ENCODE measurements at places on chromosomes 6 and 20.

DNA sequence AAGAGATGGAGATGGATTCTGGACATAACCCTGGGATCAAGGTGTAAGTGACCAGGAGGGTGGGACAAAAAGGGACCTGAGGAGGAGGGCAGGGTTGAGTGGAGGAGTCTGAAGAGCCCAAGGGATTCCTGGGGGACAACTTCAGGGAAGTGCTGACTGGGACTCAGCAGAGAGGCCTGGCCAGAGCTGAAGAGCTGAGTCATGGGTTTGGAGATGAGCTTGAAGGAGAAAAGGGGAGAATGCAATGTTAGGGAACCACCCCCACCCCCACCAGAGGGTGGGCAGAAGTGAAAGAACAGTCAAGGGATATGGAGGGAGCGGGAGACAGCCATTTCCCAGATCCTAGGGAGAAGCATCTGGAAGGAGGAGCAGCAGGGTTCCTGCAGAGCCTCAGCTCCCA, 55.2 kb downstream of the INSM1 start:
- DNase-seq: no peak

DNA sequence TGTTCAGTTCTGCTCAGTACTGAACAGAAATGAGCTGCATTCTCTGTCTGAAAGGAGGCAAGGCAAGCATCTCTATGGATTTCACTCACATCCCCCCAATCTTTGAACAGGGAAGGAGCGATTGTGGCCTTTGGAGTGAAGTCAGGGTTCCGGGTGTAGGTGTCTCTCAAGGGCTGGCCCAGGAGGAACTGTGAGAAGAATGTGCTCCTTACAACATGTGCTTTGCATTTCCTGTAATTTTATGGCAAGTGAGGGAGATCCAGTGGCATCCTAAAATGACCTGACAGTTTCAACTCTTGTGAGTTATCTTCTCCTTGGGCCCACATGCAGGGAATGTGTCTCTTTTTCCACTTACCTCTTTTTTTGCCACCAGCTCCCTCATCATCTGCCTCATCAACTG, 63.0 kb upstream of the RIN2 start:
- no peak for DNase-seq

DNA sequence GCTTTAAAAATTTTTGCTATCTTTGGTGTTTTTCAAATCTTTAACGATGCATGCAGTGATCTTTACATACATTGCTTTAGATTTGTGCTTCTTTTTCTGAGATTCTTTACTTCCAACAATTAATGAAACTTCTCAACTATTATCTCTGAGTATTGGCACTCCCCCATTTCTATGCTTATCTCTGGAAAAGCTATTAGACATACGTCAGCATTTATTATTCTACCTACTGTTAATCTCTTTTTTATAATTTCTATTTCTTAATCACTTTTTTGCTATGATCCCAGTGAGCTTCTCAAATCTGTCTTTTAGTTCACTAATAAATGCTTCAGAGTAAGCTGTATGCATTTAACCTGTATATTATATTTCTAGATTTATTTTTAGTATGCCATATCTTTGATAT, 264.2 kb upstream of the TFAP2D start:
- DNase-seq: no peak

DNA sequence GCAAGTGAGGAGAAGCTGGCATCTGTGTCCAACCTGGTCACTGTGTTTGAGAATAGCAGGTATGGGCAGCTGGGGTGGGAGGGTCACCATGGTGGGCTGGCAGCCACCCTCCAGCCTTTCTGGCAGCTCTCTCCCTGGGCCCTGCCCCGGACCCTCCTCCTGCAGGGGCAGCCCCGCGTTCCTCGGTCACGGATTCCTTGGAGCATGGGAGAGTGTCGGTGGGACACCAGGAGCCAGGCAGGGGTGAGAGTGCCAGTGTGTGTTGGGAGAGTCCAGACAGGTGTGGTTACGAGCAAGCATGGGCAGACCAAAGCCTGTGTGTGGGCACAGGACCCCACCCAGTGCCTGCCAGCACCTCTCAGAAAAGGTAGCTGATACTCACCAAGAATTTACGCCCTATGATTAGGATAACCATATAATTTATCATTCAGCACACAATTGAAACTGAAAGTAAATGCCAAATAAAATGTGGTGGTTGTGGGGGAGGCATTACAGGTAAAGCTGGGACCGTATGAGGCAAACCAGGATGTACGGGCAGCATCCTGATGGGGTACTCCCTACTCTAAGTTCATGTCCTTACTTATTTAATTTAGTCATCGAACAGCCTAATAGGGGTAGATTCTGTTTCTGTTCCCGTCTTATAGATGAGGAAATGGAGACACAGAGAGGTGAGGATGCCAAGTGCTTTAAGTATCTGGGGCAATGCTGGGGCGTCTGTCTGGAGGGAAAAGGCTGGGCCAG, 542 bp downstream of the FGD2 start:
- DNase-seq: no peak

- DNase-seq: no peak
Measured at GRCh38 chr20:63178446-63178820, 37.5 kb downstream of the YTHDF1 start.

DNA sequence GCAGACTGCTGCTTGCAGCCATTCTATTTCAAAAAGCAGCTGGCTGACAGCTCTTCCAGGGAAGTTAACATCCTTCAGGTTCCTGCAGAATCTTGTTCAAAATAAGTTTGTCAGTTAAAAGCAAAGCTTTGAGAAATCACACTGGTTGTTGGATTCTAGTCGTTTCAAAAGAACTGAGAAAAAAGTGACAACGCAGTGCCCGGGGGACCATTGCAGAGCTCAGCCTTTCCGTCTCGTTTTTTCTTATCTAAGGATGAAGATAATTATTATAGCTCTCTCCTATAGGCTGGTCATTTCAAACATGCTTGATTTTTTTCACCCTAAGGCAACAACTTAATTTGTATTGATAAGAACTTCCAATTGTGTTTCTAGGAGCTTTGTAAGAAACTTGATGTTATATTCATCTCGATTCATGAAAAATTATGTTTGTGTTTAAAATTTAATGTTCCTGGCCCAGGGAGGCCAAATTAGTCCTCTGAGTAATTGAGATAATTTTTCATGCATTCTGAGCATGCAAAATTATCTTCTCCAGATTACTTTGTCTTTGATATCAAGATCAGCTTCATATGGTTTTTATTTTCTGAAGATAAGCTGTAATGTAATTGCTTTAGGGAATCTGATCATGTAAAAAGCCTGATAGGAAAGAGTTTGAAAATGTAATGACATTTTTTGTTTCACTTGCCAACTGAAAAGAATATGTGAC, 58.4 kb downstream of the SNAP25 start:
- no peak for DNase-seq

DNA sequence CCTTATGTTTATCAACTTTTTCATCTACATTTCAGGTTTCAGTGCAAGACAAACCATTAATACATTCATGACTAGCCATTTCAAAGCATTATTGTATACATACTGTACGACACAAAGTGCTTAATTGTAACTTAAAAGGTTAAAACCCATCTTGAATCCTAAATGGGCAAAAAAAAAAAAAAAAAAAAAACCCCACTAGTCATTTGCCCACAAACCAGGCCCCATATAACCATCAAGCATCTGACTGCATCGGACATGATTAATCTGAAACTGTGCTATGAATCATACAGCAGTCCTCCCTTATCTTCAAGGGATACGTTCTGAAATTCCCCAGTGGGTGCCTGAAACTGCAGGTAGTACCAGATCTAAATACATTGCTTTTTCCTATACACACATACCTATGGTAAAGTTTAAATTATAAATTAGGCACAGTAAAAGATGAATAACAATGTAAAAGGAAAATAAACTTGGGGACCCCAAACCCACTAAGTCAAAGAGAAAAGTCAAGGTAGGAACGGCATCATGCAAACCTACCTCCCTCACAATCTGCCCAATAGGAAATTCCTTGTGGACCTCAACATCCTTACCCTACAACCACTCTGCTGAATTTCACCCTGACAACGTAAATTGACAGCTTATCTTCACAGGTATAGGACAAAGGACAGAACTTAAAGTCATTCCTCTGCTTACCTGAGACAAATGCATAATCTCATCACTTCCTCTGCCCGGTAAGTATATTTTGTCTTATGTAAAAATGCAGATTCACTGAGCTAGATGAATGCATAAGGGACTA, 14.3 kb downstream of the B4GALT5 start:
- no peak for DNase-seq

GRCh38 chr6:13358511-13358910, 30.2 kb upstream of the TBC1D7 start:
- DNase-seq: no peak

- DNase-seq: no peak
Measured at GRCh38 chr6:68973066-68973465, 338.0 kb downstream of the ADGRB3 start.

DNA sequence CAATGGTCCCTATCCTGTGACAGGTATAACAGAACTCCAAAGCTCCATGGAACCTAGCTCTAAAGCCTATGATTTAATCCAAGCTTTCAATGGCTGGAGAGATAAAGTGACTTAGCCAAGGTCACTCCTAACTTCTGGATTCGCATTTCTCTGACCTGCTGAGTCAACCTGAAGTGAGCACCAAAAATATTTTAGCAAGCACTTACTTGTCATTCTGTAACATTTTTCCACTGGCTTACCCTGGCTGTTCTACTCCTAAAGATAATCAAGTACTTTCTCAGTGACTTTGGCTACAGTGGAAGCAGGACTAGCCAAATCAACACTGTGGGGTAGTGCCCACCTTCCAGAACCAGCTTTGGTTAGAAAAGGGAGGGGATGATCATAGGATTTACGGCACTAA, 188.3 kb downstream of the OGFRL1 start:
- no peak for DNase-seq

GRCh38 chr6:34731393-34732060, 25.8 kb upstream of the SNRPC start:
- DNase-seq: no peak

- no peak for DNase-seq
Measured at GRCh38 chr6:86380571-86381125, 556.7 kb upstream of the HTR1E start.

GRCh38 chr6:35024551-35025054, 116.5 kb downstream of the TCP11 start:
- no peak for DNase-seq

GRCh38 chr6:2959909-2960719, 11.3 kb downstream of the SERPINB6 start:
- no peak for DNase-seq

DNA sequence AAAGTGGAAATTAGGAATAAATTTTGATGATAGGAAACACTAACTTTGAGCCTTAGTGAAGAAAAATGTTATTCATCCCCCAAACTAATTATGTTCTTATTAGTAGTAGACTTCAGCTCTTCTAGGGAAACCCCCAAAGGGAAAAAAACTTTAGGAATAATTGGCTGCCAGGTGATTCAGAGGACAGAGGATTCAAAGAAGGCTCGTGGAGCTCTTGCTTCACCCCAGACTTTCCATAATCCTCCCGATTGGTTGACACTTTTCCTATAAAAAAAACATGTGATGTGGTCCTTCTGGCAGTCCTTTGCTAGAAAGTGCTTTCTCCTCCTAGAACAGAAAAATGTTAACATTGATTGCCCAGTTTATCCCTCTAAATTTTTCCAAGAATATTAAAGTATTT, 5.6 kb upstream of the CCDC170 start:
- no peak for DNase-seq

DNA sequence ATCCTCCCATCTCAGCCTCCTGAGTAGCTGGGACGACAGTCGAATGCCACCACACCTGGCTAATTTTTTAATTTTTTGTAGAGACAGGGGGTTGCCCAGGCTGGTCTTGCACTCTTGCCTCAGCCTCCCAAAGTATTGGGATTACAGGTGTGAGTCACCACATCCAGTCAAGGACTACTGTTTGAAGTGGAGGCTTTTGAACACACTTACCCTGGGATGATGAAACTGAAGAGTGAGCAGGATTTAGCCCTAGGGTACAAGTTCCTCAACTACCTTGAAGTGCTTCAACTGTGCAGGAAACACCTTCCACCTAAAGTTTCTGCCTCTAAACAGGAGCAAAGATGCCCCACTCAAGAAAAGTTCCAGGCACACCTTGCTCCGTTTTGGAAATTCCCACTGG, 15.7 kb upstream of the PARD6B start:
- DNase-seq: no peak

DNA sequence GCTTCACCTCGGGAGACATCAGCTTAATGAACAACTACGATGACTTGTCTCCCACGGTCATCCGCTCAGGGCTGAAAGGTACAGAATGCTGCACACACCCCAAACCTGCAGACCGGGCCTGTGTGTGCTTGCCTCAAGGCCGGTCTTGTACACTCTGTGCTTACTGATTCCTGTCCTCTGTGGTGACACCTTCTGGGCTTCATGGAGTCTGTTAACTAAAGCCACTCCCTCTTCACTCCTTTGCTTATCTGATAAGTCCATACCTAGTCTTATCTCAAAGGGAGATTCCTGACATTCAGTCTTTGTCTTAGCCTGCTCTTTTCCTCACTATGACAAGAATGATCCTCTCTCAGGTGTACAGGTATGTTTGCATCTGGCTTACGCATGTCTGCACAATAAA, 107.7 kb upstream of the TMEM181 start:
- no peak for DNase-seq

- DNase-seq: no peak
Measured at GRCh38 chr6:84671183-84671582, 93.2 kb downstream of the TBX18 start.

GRCh38 chr20:56628015-56628872, 862 bp upstream of the TFAP2C start:
- no peak for DNase-seq

DNA sequence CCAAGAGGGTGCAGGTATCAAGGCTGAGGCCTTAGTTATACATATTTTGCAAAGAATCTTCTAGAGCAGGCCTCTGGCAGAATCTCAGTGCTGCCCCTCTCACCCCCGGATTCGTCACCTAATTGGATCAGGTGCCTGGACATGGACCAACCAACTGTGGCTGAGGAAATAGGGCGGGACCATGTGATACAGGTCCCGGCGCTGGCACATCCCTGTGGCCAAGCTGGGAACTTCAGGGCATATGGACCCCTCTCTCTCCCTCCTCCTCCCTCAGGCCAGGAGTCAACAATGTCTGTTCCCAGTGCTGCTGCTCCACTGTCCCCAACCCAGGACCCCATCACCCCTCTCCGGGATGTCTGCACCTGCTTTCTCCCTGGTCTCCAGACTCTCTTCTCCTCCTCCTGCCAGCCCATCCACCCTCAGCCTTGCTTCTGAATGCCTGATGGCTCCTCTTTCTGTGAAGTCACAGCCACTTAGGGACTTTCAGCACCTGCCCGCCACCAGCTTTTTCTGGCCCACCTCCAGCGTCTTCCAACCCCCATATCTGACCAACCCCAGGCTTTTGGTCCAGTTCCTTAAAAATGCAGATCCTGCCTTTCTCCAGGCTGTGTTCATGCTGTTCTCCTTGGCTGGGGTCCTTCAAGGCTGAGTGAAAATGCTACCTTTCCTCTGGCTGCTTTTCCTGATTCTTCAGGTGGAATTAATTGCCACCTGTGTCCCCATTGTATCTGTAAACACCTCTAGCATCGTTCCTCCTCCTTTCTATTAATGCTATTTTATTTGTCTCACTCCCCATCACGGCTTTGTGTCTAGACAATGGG, 19.0 kb upstream of the MLN start:
- DNase-seq: no peak

Measured in GM19239 (cell line).